ENCODE measurements at places on chromosomes 13 and 19.

- DNase-seq = no peak
Observed at GRCh38 chr19:45166723-45167252, 6.0 kb upstream of the NKPD1 start.

- DNase-seq = no peak
Observed at GRCh38 chr19:41194157-41194552, 1.1 kb downstream of the CYP2S1 start.

DNA sequence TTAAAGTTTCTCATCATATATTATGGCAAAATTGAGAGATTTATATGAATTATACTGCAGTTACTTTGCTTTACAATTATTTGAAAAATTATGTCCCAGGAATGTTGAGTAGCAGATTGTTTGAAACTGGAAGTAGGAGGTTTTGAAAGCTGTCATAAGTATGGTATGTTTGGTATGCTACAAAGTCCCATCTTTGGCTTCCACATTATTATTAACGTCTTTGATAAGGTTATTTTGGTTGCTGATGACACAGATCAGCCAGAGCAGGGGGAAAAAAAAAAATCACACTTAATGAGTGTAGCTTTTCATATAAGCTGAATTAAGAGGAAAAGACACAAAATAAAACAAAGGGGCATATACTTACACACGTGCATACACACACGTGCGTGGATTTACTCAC lies 130.1 kb downstream of the SLITRK1 start:
- DNase-seq = no peak

- no peak for DNase-seq
Observed at GRCh38 chr19:5093297-5093928, 124.5 kb downstream of the KDM4B start.

GRCh38 chr13:99208845-99209527 lies 8.3 kb downstream of the UBAC2 start:
- DNase-seq = no peak

- DNase-seq = no peak
Observed at GRCh38 chr13:113599391-113599790, 14.8 kb downstream of the TFDP1 start.

DNA sequence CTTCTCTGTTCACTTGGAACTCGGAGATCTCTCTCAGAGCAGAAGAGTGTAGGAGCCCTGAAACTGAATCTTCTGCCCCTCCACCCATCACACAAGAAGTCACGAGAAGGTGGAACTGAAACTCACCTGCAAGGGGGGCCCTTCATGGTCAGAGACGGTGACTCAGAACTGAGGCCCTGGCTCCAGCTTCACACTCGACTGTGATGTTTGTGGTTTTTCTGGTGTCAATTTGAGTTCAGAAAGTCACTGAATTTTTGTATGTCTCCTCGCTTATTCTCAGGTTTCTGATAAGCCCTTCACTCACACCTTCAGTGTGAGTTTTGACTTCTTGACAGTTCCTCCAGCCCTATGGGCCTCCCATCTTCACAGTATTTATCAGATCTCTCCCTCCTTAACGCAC lies 23.1 kb downstream of the SIGLEC5 start:
- DNase-seq = no peak

GRCh38 chr13:49466292-49466838 lies 22.3 kb downstream of the SETDB2 start:
- no peak for DNase-seq

GRCh38 chr19:41187884-41188279 lies 5.1 kb upstream of the CYP2S1 start:
- no peak for DNase-seq

DNA sequence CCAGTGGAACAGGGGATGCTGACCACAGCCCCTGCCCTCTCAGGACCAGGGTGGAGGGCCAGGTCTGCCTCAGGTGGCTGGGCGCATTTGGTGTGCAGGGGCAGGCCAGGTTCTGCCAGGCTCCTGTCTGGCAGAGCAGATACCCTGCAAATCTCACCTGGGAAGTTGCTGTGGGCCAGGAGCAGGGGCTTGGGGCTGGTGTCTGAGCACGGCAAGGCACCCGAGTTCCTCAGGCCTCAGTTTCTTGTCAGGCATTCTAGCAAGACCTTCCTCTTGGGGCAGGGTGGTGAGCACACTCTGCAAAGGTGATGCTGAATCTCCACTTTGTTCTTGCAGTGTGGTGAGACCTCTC lies 1.1 kb downstream of the CRTC1 start:
- DNase-seq = no peak

DNA sequence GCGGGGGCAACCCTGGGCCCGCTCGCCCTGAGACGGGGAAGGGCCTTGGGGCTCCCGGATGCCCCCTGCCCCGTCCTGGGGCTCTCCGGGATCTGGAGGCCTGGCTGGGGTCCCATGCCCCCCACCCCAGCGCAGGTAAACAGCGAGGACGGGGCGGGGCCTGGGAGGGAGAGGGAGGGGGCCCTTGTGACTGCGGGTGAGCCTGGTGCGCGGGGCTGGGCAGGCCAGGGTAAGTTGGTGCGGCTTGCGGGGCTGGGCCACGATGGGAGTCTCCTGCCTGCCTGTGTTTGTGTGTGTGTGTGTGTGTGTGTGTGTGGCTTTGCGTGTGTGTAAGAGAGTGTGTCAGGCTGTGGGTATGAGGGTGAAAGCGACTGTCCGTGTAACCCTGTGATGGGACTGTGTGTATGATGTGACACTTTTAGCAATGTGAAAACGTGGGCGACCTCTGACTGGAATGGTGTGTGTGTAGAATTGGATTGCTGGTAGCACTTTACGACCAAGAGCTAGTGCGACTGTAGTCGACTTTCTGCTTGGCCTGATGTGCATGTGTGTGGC lies 426 bp downstream of the KLC3 start:
- DNase-seq = no peak

All from C1 segment of cervical spinal cord (tissue), 14 donors.